ENCODE measurements at places on chromosomes 16 and 17. TPM values are rescaled to one million over a fixed set of nuclear protein-coding genes. Genes with fewer than 3 reads are reported as not detected.

PLEKHH3 gene
- 36.0 TPM for total RNA-seq

HSPB9 gene
- not detected for total RNA-seq

RCVRN gene
- total RNA-seq, result not detected

NACA2 gene
- total RNA-seq, result not detected

C16orf96 gene
- not detected for total RNA-seq

PLA2G15 gene
- total RNA-seq, result 67.8 TPM

KRTAP2-3 gene
- not detected for total RNA-seq

NRN1L gene
- total RNA-seq, result not detected

TBC1D28 gene
- not detected for total RNA-seq

LPO gene
- total RNA-seq, result not detected

CACNA1G gene
- total RNA-seq, result not detected

TEKT1 gene
- total RNA-seq, result not detected
